Natural killer cell treated with Interleukin-12 subunit alpha and Interleukin-12 subunit beta and Interleukin-15 and Interleukin-18, amount 100 ng/mL, for 72 hours (primary cell): ENCODE measurements at places on chromosomes 7 and 10. TPM values are rescaled to one million over a fixed set of nuclear protein-coding genes. Genes with fewer than 3 reads are reported as not detected.

ZNF485 gene
- 2.0 TPM for total RNA-seq

DNA sequence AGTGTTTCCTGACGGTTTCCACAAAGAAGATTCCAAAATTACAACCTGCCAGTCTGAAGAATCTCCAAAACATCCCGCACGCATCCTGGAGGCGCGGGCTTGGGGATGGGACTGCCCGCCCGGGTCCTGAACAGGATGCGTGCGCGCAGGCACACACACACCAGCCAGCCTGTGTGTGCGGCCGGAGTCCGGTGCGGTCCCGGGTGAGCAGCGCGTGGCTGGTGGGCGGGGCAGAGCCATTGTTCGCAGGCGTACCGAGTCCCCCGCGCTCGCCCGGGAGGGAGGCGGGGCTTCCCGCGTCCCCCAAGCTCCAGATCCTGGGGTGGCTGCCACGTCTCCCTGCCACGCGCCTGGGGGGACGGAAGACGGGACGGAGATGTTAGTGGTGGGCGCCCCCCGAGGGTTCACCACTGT is 675 bp upstream of the SCD start:
- peak; percentile 88 for DNase-seq

DNA sequence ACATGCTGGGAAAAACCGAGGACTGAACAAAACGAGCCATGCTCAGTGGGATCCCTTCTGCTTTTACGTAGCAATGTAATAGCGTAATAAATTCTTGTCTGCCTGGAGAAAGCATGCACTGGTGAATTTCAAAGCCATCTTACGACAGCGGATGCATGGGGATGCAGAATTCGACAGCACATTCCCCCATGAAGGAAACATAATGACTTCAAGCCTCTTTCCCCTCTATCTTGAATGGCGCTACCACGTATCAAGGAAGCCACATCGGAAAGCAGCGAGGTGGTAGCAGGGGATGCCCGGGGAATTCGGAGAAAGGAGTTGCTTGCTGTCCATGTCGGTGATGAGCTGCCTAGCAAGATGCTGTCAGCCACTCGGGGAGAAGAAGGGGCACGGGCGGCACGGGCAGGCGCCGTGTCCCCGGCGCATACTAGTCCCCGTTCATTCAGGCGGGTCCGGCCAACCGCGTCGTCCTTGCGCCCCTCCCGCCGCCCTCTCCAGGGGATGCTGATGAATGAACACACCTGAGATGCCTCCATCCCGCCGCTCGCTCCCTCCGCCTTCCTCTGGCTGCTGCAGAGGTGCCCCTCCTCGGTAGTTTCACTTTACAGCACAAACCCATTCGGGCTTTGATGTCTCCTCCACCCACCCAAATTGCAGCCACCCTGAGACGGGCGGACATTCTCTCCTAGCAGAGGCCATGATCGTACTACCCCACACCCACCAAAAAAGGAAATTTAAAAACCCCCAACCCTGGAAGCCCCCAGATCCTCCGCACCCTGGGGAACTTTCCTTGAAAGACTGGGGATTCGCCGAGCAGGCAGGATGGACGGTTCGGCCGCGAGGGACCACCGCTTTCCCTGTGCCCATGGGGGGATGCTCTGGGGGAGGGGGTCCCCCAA is 644 bp downstream of the SORBS1 start:
- peak; percentile 69 for DNase-seq

TRPV5 gene
- total RNA-seq = not detected
